ENCODE measurements at places on chromosomes 1 and 21.

GRCh38 chr1:43431676-43432075 is 22.1 kb downstream of the HYI start:
- no peak for DNase-seq

DNA sequence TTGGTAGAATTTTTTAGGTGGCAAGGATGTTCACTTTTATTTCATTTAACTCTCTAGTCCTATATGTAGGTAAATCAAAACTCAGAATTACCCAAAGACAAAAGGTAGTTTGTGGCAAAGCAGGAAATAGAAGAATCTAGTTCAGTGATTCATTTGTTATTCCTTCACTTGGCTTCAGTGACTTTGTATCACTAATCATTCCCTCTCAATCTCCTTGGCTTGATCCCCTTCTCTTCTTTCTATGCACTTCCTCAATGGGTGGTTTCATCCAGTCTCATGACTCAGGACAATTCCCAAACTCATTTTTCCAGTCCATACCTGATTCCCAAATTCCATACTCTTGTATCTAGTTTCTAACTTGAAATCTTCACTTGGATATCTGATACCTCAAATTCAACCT is 64.9 kb downstream of the PRKACB start:
- DNase-seq, result no peak

- DNase-seq, result no peak
Observed at GRCh38 chr1:39043513-39043912, 17.4 kb downstream of the NDUFS5 start.

GRCh38 chr1:193066606-193067005 is 7.2 kb downstream of the RO60 start:
- no peak for DNase-seq

DNA sequence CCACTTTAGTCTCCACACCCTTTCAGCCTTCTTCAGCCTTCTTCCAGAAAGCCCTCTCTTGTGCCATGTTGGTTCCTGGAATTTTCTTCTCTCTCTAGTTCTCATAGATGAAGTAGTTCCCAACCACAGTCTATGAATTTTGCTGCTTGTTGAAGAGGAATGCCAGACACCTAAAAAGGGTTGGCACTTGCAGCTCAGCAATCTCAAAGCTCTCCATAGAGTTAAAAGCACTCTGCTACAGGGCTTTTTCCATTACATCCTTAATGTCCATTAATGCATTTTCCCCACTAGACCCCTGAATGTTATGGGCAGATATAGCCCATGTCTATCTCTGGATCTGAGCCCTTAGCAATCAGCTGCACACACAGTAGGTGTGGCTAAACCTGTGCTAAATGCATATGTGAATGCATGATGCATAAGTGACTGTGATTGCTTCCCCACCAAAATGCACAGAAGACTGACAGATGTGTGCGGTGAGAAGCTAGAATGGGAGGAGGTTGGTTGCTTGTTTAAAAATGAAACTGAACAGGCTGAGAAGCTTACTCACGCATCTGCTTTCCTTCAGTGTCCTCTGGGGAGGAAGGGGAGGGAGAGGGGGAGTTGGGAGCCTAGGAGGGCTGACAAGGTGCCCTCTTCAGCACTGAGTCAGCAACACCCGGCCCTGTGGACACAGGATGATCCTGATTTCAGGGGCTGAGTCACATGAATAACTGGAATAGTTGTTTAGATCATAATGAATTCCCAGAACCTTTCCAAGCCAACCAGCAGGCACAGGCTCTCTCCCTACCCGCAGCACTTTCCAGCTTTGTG is 146.1 kb upstream of the FGGY start:
- DNase-seq, result no peak

- no peak for DNase-seq
Observed at GRCh38 chr1:12015001-12015491, 4.3 kb upstream of the MIIP start.

DNA sequence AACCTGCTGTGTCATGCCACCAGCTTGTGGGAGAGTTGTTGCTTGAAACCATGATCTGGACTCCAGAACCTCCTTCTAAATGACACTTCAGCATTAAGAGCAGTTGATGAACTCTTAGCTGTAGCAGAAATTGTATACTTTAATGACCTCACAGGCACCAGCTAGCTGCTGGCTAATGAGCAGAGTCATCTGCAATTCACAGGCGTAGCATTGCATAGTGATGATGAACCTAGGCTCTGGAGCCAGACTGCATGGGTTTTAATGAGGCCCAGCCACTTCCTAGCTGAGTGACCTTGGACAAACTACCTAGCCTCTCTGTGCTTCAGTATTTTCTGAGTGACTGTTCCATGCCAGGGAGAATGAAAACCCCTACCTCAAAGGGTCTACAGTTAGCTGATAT is 407.1 kb downstream of the LMO4 start:
- no peak for DNase-seq

DNA sequence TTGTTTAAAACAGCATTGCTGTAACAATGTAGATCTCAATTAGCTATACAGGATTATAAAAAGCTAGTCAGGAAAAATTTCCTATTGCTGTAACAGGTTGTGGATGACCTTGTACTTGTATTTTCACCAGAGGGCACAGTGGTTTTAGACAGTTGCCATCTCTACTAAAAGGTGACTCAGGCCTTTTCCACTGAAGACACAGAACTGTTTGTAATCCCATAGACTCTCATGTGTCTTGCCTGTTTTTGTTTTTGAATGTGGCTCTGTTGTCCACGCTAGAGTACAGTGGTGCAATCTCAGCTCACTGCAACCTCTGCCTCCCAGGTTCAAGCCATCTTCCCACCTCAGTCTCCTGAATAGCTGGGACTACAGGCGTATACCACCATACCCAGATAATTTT is 5.9 kb downstream of the MTFR1L start:
- DNase-seq, result no peak

DNA sequence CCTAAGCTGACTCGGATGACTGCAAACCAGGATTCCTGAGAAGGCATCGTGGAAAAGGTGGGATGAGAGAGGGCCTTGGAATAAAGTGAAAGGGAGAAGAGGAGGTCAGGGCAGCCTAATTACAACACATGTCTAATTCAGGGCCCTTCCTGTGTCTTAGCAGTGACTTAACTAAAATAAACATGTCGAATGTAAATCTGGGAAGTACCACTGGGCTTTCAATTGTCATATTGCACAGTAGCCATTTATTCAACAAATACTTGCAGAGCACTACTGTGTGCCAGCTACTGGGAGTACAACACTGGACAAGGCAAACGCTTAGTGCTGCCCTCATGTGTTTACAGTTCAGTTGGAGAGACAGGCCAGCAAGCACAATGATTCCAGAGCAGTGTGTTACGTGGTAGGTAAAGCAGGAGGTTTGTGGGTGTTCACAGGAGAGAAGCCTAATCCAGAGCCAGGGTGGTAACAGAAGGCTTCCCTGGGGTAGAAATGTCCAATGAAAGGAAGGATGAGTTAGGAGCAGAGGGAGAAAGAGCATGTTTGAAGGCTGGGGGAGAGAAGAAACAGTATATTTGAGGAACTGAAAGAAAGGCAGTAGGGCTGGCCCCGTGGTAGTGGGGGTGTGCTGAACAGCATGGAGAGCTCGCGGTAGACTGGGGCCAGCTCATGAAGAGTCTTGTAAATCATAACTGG is 38.0 kb upstream of the RASAL2 start:
- DNase-seq, result no peak

DNA sequence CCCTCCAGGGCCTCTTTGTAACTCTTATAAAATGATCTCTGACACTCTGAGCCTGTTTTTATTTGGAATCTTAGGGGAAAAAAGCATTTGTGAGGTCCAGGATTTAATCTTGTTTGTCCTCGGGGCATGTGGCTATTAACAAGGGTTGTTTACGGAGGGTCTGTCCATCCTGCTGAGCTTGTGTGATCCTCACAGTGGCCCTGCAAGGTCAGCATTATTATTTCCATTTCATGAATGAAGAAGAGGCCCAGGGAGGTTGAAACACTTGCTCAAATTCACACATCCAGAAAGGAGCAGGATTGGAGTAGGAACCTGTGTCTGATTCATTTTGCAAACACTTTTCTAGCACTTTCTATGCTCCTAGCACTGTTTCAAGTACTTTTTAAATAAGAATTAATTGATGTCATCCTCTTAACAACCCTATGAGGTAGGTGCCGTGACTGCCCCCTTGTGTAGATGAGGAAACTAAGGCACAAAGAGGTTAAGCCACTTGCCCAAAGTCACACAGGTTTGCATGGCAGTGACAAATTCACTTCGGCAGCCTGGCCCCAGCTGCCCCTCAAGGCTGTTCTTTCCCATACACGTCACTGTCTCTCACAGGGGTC is 178.9 kb downstream of the MIS18A start:
- DNase-seq, result no peak

DNA sequence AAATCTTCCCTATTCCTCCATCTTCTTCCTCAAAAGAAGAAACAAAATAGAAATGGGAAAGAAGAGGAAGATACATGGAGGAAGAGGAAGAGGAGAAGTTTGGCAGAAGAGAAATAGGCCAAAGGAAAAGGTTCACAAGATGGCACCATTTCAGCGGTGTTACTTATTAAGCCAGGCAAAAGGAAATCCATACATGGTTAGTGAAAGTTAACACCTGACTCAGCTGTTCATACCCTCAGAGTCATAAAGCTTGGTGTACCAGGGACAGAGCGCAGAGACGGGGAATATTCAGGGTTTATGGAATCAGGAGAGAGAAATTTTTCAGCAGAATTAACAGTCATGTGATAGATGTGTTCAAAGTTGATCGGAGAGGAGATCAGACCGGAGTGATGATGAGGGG is 70.6 kb downstream of the COQ8A start:
- DNase-seq, result no peak

GRCh38 chr1:96962216-96962615 is 240.6 kb downstream of the PTBP2 start:
- no peak for DNase-seq

DNA sequence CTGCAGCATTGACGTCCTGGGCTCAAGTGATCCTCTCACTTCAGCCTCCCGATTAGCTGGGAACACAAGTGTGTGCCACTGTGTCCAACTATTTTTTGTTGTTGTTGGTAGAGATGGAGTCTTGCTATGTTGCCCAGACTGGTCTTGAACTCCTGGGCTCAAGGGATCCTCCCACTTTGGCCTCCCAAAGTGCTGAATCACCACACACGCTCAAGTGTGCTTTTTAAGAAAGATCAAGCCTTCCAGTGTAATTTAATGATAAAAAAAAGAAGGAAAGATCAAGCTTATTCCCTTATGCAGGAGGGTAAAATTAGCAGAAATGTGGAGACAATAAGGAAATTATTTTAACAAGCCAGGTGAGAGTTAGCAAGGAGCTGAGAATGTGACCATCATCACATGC is 61.1 kb upstream of the SERBP1 start:
- no peak for DNase-seq

DNA sequence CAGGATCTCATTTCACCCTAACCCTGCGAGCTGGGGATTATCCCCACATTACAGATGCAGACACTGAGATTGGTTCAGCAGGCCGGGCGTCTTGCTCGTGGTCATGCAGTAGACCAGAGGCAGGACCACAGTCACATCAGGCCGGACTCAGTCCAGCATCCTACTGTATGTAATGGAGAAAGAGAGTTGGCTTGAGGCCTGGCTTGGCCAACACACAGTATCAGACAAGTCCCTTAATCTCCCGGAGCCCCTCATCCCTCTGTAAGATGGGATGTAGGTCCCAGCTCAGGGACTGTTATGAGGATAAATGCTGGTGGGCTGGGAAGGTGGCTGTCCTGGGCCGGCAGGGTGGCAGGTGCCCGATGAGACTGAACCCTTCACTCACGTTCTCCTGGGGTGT is 66.1 kb upstream of the ACTL8 start:
- DNase-seq, result no peak

- no peak for DNase-seq
Observed at GRCh38 chr1:212260557-212261355, 24.5 kb upstream of the PPP2R5A start.

- DNase-seq, result peak; percentile 22
Observed at GRCh38 chr1:64864018-64864940, 102.1 kb downstream of the JAK1 start.

GRCh38 chr1:161198194-161198896 is 509 bp downstream of the ADAMTS4 start:
- DNase-seq, result no peak
